ENCODE measurements at places on chromosomes 4 and X.

DNA sequence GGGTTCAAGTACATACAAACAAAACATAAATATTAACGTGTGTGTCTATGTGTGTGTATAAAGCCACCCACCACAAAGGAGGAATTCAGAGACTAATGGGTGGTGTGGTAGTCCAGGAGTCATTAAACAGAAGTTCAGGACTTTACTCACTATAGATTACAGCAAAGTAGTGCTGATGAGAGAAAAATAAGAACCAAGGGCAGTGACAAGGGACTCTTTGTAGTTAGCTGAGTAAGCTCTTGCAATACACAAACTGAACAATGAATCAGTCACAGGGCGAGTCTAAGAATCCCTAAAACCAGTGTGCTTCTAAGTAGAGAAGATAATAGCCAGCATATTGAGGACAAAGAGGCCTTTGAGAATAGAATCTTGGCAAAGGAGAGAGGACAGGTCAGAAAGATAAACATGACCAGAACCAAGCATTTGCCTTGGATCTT is 232.4 kb downstream of the PPP3CA start:
- DNase-seq = no peak

DNA sequence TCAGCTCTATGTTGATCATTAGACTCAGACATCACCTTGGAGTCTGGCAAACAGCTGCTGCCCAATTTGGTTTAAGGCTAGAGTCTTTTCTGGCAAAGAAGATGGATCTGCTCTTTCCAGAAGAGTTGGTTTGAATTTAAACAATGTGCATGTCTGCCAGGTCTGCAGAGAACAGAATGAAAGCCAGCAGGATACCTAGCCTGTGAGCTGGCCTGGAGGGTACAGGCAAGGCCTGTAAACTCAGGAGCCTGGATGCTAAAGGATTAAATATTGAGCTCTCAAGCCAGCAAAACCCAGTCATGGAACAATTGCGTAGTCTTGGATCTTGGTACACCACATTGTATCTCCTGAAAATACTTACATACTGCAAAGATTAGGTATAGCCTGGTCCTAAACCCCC is 15.6 kb upstream of the PDLIM3 start:
- no peak for DNase-seq

DNA sequence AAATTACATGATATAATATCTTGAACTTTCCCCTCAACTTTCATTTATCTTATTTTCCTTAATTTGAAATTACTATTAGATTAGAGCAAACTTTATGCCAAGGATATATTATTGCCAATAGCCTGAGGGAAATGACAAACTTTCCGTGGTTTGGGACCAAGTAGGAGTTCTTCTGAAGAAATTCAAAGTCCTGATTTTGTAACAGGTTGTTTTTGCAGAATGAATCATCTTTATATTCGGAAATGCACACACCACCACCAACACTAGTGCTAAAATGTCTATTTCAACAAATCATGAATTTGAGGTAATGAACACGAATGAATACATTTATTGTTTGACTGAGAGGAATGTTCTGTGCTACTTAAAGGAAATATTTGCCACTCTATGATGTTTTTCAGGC is 226.7 kb downstream of the GRIA2 start:
- DNase-seq = no peak

GRCh38 chr4:84238247-84239090 is 260.6 kb downstream of the NKX6-1 start:
- no peak for DNase-seq

DNA sequence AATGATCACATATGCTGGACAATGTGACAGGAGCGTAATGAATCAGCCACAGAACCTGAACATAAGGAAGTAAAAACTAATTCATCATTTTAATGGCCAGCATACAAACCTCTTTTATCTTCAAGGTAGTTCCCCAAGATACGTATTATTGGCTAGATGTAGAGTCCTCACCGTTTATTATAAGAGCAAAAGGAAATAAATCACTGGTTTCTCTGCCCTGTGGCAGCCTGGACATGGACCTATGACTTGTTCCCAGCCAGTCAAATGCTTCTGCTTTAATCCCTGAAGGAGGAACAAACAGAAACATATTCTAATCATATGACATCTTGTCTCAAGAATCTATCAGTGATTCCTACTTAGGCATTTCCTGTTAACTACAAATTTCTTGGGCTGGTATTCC is 86.8 kb upstream of the FAM241A start:
- DNase-seq = no peak

- no peak for DNase-seq
These were observed 6.7 kb downstream of the DOCK11 start for GRCh38 chrX:118502161-118502789.

DNA sequence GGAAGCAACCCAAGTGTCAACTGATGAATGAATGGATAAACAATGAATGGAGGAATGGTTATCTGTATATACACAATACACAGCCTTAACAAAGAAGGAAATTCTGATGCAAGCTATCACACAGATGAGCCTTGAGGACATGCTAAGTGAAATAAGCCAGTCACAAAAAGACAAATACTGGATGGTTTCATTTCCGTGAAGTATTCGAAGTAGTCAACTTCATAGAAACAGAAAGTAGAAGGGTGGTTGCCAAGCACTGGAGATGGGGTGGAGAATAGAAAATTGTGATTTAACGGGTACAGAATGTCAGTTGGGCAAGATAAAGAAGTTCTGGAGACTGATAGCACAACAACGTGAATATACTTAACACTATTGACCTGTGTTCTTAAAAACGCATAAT is 28.2 kb downstream of the CENPU start:
- no peak for DNase-seq

- DNase-seq = no peak
These were observed 447.1 kb downstream of the AFF2 start for GRCh38 chrX:148947399-148947975.

- DNase-seq = no peak
These were observed 69.7 kb upstream of the MAMLD1 start for GRCh38 chrX:150293311-150294013.

- no peak for DNase-seq
These were observed 6.7 kb downstream of the TCEAL1 start for GRCh38 chrX:103635436-103635835.

DNA sequence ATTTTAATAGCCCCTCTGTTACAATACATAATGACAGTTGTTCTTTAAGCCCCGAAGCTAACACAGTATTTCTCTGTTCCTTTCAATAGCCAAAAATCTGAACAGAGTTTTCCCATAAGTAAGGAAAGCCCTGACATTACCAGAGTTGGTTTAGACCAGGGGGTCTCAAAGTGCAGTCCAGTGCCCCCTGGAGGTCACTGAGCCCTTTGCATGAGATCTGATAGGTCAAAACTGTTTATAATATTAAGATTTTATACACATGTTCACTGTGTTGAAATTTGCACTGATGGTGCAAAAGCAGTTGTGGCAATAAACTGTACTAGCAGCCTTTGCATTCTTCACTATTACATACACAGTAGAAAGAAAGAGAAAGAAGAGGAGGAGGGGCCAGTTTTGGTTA is 177.1 kb downstream of the SPANXN3 start:
- no peak for DNase-seq

GRCh38 chrX:9486786-9487387 is 22.0 kb downstream of the TBL1X start:
- no peak for DNase-seq

DNA sequence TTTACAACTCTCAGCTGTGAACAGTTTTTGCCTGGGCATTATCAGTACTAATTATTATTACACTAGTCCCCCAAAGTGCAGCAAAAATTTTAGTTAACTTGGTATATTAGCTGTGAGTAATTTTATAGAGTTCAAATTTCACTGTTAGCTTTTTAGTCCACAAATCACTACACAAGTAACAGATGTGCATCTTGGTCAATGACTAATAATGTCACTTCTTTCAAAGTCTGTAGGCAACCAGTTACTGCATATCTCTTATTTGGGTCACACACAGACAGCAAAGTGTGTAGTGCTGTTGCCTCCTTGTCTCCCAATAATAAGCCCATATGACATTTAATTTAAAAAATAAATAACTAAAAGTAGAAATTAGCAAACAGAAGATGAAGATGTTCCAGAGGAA is 159.9 kb downstream of the SCFD2 start:
- DNase-seq = no peak

- no peak for DNase-seq
These were observed 282.1 kb upstream of the EMCN start for GRCh38 chr4:100799761-100800539.

GRCh38 chr4:61380865-61381264 is 180.7 kb downstream of the ADGRL3 start:
- DNase-seq = peak; percentile 87

- DNase-seq = no peak
These were observed 12.7 kb upstream of the TMPRSS11D start for GRCh38 chr4:67896421-67897065.

DNA sequence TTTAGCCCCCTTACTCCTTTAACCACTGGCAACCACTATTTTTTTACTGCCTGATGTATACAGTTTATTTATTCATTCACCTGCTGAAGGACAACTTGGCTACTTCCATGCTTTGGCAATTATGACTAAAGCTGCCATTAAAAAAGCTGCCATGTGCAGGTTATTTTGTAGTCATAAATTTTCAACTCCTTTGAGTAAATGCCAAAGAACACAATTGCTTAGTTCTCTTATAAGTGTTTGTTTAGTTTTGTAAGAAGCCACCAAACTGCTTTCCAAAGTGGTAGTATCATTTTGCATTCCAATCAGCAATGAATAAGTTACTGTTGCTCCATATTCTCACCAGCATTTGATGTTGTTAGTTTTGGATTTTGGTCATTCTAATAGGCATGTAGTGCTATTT is 1831.8 kb downstream of the PCDH7 start:
- DNase-seq = no peak

DNA sequence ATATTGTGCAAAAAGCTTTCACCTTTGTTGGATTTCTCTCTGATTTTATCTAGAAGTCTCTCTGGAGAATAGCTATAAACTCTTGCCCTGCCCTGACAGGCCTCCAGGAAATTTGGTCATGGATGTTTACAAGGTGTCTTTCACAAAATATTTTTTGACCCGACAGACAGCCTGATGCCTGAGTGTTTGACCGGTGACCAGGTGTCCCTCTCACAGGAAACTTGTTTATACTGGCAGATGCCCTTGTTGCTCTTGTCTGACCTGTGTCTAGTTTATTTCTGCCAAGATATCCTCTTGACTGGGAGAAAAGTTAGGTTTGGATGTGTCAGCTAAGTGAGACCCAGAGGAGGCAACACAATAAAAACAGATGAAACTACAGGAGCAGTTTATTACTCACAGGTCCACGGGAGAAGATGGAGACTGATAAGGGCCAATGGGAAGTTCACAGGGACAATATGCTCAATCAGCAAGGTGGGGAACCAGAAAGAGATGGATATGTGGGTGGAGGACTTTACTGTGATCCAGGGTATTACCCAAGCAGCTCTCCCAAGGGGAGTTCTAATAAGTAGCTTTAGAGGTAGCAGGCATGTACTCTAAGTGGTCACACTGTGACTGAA is 243.3 kb downstream of the ARAP2 start:
- no peak for DNase-seq

- DNase-seq = no peak
These were observed 23.4 kb downstream of the SEPTIN6 start for GRCh38 chrX:119669424-119670037.

DNA sequence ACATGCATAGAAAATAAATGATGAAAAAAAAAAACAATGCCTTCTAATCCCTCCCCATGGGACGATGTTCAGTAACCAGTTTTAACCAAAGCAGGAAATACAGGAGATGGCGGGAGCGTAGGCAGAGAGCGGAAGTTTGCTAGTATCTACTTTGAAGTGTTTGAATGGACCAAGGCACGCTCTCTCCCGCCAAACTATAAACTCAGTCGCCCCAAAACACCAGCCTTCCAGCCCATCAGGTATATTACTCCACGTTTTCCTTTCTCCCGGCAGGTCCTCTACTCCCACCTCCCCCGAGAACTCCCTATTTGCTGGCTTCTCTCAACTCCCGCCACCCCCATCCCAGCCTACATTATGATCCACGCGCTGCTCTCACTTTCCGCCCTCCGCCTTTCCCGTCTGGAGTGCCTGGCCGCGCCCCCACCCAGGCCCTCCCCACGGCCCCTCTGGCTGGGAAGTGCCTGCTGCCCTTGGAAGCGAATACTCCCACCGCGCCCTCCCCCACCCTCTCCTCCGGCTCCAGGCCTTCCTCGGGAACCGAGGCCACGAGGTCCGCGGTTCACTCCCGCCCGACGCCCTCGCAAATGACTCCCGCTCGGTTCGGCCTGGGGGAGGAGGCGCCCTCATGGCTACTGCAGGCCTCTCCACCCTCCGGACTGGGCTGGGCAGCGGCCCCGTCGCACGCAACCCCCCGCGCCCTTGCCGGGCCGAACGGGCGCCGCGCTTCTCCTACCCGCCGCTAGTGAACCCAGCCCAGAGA is 723 bp downstream of the DHX15 start:
- DNase-seq = peak; percentile 32

GRCh38 chr4:84434344-84434743 is 64.7 kb downstream of the NKX6-1 start:
- DNase-seq = no peak

DNA sequence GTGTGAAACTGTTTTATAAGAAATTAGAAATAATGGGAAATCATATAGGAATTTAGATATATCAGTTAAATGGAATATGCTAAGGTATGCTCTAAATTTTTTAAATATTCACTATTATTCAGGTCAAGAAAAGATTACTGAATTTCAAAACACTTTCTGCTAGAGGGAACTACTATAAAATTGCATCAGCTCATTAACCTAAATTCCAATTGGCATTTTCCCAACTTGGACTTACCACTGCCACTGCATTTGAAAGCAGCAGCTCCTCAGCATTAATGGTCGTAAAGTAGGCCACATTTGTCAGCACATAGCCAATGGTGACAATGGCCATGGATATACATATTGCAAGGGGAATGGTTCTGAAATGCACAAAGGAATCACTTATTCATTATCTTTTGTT is 57.3 kb downstream of the SLC7A11 start:
- no peak for DNase-seq

DNA sequence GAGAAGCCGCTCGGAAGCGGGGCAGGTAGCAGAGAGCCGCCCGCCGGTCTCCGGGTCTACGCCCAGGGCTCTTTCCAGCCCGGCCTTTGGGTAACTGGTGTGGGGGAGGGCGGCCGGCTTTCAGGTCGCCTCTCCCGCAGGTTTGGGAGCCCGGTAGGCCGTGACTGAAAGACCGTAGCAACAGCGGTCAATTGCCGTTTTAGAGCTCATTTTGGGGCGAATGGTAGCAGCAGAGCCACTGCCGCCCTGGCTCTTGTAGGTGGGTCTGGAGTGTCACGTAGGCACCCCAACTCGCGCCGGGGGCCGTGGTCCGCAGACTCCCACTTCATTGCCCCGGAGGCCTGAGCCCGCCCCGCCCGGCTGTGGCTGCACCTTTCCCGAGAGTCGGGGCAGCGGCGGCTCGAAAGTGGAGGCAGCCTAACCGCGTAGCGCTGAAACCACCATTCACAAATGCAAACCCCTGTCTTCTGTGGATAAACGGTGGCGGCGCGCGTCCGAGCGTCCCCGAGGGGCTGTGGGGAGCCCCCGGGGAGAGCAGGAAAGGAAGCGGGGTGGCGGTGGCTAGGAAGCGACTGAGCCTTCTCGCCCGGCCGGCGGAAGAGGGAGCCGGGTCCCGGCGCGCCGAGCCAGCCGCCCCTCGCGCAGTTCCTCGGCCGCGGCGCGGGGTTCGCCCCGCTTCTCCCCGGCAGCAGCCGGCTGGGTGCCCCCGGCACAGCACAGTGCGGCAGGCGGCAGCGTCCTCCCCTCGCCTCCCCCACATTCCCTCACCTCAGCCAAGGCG is 2185.1 kb upstream of the TENM3 start:
- DNase-seq = no peak

GRCh38 chr4:25938787-25939186 is 24.8 kb downstream of the SMIM20 start:
- DNase-seq = no peak

- no peak for DNase-seq
These were observed 69.6 kb downstream of the ABLIM2 start for GRCh38 chr4:8088966-8089491.

Measured in NCI-H187 treated with DMSO at 0.1 percent for 48 hours (cell line).